ENCODE measurements at places on chromosomes 4 and X.

DNA sequence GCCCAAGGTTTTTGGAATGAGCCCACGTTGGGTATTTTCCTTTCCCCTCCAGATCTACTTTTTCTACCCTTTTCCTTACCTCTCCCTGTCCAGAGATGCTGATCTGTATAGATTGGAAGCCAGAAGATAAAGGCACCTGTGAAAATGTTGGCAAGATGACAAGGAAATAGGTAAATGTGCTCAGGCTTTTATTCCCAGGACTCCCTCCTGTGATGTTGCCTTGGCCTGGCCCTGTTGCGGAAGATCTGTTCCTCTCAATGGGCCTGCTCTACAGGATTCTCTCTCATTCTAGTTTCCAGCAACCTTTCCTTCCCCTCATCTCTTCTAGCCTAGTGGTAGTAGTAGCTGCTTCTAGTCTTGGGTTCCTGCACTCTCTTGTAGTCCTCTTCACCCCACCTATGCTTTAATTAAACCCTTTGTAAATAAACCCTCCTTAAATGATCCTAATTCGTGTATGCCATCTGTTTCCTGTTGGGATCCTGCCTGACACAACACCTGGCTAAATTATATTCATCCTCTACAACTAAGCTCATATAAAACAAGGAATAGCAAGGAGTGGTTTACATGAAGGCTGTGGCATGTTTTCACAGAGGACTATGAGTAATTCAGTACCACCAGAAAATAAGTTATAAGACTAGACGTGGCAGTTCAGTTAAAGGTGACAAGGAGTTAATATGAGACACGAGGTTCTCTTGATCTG is 95.7 kb upstream of the MAOA start:
- no peak for DNase-seq

DNA sequence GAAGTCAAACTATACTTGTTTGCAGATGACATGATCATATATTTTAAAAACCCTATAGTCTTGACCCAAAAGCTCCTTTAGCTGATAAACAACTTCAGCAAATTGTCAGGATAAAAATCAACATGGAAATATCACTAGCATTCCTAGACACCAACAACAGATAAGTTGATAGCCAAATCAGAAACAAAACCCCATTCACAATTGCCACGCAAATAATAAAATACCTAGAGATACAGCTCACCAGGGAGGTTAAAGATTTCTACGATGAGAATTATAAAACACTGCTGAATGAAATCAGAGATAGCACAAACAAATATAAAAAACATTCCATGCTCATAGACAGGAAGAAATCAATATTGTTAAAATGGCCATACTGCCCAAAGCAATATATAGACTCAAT is 605.0 kb upstream of the GRIA3 start:
- DNase-seq = no peak

DNA sequence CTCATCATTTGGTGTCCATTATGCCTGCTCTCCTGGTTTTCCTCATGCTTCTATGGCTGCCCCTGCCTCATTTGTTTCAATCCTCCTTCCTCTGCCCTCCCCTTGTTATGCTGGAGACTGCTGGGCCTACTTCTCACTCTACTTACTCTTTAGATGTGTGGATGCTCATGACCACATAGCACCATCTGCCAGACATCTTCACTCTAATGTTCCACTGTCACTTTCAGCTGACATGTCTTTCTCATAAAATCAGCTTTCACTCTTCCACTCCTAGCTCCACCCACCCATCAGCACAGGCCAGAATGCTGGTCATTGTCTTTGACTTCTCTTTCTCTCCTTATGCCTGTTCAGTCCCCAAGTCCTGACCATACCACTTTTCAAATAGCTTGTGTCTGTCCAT is 86.8 kb downstream of the REPS2 start:
- no peak for DNase-seq

GRCh38 chr4:103634236-103634635 is 85.5 kb downstream of the TACR3 start:
- no peak for DNase-seq

DNA sequence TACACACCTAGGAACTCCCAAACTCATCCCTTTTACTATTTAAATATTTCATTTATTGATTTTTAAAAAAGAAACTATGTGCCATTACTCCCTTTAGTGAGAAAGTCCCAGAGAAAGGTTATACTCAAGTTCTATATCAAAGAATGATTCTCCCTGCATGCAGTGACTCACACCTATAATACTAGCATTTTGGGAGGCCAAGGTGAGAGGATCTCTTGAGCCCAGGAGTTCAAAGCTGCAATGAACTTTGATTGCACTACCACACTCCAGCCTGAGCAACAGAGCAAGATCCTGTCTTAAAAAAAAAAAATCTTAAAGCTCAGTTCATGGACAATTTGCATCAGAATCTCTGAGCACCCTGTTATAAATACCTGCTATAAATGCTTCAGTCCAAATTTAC is 9.2 kb upstream of the RBPJ start:
- DNase-seq = no peak

- DNase-seq = no peak
These were observed 610.2 kb downstream of the PCDH18 start for GRCh38 chr4:136922066-136922465.
